ENCODE measurements at places on chromosomes 6 and 20. TPM values are rescaled to one million over a fixed set of nuclear protein-coding genes. Genes with fewer than 3 reads are reported as not detected.

DNA sequence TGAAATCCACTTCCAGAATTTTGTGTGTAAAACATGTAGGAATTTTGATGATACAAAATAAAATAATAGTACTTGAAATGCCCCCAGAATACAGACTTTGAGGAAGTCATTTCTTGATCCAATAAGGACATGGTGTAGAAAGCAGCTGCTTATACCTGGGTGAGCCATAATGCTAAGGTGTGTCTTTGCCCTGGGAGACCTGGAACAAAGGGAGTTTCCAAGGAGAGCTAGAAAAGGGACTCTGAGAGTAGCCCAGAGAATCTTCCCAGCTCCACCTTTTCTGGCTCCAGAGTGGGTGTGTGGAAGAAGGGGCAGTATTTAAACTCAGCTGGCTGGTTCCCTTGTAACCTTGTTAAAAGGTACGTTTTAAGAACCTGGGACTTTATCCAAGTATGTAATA lies 77.7 kb downstream of the SOBP start:
- DNase-seq = no peak

DNA sequence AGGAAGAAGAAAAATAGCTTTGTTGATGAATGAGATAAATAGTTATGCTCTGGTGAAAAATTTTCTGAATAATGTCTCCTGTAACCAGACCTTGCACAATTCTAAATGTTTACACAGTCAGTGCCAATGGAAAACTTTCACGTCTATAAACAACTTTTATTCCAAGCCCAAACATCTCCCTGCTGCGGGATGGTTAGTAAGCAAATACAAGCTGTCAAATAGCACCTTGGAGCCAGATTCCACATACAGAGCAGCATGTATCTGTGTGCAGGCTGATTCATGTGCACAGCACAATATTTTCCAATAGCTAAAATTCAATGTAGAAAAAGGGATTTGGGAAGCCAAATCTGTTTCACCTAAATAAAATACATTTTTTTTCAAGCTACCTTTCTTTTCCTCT lies 813.3 kb downstream of the HACE1 start:
- DNase-seq = no peak

DNA sequence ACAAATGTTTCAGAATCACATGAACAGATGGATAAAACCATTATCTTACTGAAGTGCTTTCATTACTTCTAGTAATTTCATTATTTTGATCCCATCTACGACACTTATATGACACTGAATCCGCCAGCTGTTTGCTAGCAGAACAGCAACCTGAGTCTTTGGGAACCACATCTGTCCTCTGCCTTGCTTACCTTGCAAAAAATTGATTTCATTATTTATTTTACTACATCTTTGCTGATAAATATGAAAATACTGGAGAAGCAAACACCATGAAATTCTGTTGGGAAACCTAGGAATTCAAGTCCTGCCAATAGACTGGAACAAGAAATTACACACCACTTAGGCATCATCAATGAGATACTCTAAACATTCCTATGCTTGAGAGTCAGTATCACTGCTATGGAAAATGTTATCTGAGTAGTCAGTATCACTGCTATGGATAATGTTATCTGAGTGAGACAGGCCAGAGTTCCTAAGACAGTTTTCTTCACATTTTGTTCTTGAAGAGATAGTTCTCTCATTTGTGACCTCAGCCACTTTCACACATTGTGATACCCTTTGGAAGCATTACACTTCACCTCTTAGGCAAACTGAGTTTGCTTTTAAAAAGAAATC lies 91.9 kb downstream of the PDE10A start:
- no peak for DNase-seq

- no peak for DNase-seq
Measured at GRCh38 chr6:119476024-119476423, 126.5 kb upstream of the MAN1A1 start.

DNA sequence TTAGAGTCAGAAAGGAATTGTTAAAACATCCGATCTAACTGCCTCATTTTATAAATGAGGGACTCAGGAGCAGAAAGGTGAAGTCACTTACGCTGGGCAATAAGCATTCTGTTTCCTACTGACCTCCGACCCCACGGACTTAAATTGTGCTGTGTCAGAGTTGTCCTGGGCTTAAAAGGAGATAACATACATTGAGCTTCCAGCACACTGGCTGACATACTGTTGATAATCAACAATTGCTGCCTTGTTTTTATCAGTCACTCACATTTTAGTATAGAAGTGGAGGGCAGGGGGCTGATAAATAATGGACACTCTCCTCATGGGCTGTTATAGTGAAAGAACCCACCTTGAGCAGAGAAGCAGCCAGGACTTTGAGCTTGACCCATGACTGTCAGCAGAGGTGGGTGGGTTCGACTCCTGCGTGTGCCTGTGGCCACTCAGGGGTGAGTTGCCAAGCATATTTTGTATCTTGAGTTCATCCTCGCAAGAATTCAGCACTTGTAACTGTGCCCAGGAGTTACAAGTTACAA lies 166.5 kb upstream of the JARID2 start:
- no peak for DNase-seq

DNA sequence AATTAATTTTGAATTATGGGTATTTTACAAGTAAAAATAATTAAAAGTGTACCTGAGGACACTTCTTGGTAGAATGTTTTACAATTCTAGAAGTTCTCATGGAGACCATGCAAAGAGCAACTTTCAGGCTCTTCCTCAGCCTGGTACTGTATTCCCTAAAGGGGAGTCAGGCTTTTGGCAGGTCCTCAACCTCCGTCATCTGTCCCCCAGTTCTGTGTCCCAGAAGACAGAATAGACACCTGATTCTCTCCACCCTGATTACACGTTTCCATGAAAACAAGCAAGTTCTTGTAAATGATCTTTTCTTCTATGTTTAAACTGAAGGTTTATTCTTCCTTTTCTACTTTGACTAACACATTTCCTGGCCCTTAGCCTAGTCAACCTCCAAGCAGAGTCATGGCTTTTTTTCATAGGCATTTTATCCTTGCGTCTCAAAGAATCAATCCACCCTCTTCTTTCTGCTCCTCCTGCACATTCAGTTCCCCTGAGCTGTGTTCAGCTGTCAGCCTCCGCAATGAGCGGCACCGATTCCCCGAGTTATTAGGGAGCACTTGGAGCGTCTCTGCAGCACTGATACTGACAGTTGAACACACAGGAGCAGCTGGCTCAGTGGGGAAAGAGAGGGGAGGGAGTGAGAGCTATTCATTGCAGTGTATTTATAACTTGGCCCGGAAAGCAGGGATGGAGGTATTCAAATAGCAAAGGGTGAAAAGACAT lies 1082.4 kb upstream of the MAP3K7 start:
- no peak for DNase-seq

- DNase-seq = no peak
Measured at GRCh38 chr6:164825386-164825785, 484.0 kb downstream of the C6orf118 start.

DNA sequence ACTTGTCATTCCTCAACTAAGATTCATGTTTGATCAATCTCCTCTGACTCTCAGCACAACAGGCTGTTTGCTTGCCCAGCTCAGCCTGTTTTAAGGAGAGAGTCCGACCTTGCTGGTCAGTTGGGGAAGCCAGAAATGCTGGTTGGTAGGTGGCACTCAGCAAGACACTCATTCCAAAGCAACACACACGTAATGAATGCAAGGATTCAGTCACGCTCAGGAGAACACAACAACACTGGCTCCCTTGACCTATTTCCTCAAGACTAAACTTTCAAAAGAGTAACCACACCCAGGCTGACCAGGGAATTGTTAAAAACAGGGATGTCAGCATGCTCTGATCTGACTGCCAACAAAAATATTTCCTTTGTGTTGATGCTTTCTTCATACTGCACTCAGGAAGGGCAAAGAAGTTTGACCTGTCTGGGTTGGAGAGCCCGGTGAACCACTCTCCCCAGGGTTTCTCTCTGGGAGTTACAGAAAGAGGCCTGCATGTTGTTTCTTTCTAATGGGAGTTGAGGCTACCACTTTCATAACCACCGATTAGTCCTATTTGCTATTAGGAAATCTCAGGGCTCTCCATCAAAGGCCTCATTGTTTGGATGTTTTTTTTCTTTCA lies 25.6 kb upstream of the PREP start:
- DNase-seq = no peak

GRCh38 chr6:37005827-37006567 lies 542 bp downstream of the FGD2 start:
- DNase-seq = no peak

DNA sequence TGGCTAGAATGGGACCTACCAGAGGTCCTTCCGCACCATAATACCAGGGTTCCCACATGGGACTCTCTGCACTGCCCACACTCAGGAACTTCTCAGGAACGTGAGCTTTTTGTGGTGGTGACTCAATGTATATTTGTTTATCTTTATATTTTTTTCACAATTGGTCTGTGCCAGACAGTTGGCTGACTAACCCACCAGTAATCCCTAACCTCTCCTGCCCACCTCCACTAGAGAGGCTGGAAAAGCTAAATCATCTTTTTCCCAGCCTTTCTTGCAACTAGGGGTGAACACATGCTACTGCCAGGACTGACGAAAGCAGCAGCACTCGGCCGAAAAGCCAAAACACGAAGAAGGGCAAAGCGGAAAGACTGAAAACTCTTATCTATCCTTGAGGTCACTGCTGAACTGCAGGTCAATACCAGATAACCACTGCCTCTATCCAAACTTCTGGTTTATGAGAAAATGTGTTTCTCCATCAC lies 112.9 kb downstream of the TRERF1 start:
- DNase-seq = no peak

GRCh38 chr6:23499549-23499948 lies 626.5 kb upstream of the NRSN1 start:
- DNase-seq = no peak

DNA sequence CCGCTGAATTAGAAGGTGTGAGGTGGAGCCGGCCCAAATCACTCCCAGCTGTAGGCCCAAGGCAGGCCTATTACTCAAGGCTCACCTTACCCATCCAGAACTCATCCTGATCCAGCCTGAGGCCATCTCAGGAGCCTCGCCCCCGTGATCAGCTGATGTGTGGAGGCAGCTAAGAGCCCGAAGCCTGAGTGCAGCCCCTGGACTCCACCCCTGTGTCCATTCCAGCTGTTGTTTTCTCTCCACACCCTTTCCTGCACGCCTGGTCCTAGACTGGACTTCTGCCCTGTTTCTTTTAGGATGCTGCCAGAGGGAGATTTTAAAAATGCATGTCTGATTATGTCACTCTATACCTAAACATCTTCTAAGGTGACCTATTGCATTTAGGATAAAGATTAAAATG lies 124.7 kb upstream of the SUPT3H start:
- DNase-seq = no peak

- DNase-seq = no peak
Measured at GRCh38 chr6:3135668-3136291, 17.3 kb downstream of the BPHL start.

DNA sequence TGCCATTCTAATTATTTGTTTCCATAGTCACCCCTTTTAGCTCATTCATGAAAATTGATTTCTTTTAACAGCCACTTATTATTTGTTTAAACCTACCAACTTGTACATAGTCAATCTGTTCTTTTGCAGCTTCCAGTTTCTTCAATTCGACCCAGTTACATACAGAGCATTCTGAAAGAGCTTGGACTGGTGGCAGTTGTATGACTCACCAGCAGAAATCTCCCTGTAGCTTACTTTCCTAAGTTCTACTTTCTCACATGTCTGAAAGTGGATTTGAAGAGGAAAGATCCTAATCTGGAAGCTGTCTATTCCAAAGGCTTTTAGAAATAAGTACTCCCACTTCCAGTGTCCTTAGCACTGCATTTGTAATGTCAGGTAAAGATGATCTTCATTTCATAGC lies 447.9 kb downstream of the HTR1B start:
- no peak for DNase-seq

DNA sequence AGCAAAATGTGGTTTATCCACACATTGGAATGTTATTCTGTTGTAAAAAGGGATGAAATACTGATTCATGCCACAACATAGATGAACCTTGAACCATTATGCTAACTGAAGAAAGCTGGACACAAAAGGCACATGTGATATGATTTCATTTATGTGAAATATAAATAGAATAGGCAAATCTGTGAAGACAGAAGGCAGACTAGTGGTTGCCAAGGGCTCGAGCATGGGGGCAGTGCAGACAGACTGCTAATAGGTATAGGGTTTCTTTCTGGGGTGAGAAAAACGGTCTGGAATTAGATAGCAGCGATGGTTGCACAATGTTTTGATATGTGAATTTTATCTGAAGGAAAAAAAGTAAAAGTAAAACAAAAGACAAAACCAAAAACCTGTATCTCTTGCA lies 54.6 kb upstream of the FNDC1 start:
- DNase-seq = no peak

DNA sequence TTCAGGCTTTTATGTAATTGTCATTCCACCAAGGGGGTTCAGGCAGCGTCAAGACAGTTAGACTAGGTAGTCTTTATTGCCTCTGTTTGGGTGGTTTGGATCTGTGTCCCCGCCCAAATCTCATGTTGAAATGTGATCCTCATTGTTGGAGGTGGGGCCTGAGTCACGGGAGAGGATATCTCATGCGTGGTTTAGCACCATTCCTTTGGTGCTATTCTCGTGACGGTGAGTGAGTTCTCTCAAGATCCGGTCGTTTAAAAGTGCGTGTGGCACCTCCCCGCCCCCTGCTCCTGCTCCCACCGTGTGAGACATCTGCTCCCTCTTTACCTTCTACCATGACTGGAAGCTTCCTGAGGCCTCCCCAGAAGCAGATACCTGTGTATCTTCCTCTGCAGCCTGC lies 51.3 kb upstream of the FOXC1 start:
- no peak for DNase-seq

DNA sequence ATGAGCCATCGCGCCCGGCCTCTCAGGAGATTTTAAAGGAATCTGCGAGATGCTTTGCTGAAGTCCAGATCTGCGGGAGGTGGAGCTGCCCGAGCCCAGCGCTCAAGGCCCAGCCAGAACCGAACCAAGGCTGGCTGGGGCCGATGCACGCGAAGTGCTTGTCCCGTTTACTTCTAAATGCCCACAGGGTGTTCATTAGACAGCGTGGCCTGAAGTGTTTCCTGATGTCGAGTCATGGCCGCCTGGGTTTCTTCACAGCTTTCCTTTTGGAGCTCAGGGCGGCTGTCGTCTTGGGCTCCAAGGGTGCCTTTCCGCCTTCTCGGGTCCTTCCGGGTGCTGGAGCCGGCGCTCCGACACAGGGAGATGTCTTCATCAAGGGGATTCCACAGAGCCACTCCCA lies 25.1 kb upstream of the CCR6 start:
- DNase-seq = no peak

Gene TCP11
- total RNA-seq = not detected

Gene PI3
- 6.7 TPM for total RNA-seq

Gene HLA-DOA
- total RNA-seq = 3.0 TPM

Gene IL17F
- not detected for total RNA-seq

Gene SCRT2
- total RNA-seq = not detected

Gene MDFI
- 51.4 TPM for total RNA-seq

Gene EBF4
- 6.2 TPM for total RNA-seq

Gene EYS
- total RNA-seq = 0.12 TPM
